SW 1271 (cell line): ENCODE measurements at places on chromosomes 7 and 10.

- no peak for DNase-seq
These were observed 221.5 kb upstream of the CELF2 start for GRCh38 chr10:10796061-10796773.

DNA sequence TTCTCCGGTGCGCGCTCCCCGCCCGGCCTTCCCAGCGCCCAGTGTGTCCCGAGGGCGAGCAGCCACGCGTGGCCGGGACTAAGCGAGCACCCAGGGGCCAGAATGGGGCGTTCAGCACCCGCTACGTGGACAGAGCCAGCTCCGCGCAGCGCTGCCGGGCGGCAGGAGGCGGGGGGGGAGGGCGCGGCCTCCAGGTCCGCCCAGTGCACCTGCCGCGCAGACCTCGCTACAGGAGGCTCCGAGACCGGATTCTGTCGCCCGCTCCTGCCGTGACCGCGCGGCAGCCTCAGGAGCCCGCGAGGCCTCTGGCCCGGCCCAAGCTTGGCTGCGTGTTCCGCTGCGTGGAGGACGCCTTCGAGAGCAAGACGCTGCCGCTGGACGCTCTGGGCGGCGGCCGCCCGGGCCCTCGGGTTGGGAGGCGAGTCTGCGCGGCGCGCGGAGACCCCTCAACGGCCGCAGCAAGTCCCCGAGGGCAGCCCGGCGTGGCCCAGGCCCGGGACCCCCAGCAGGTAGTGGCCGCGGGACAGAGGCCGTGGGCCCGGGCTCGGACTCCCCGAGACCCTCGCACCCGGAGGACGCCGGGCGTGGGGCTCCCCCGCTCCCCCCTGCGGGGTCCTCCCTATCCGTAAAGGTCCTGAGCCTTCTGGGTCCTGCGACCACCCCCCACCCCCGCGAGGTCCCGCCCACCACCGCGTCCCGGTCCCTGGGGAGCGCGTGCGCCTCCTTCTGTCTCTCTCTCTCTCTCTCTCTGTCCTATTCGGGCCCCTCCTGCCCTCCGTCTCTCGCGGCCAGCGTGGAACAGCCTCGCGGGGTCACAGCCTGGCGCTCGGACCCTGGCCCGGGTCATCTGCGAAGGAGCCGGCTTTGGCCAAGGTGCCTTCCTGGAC, 904 bp upstream of the DPYSL4 start:
- DNase-seq = no peak

- DNase-seq = peak; percentile 93
These were observed 122.7 kb downstream of the MAD1L1 start for GRCh38 chr7:2109936-2110609.

- no peak for DNase-seq
These were observed 175.8 kb upstream of the KAT6B start for GRCh38 chr10:74650613-74651012.

DNA sequence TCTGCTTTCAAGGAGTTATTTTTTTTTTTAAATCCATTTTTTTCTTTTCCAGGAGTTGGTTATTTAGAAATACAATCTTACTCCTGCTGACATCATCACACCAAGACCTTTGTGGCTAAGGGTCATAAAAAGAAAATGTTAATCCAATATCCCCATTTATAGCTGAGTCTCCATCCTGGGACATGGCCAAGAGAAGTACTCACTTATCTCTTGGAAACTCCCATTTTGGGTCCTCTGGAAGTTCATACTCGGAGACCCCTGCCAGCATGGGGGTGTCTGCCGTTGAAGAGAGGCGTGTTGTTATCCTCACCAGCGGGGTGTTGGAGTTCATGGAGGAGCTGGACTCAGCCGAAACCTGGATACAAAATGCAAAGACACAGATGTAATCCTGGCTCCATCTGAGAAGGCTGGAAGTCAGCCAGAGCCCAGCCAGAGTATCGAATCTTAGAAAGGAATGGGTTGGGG, 94.6 kb downstream of the FGFR2 start:
- DNase-seq = no peak

- no peak for DNase-seq
These were observed 450.3 kb downstream of the PHTF2 start for GRCh38 chr7:78248867-78249266.

DNA sequence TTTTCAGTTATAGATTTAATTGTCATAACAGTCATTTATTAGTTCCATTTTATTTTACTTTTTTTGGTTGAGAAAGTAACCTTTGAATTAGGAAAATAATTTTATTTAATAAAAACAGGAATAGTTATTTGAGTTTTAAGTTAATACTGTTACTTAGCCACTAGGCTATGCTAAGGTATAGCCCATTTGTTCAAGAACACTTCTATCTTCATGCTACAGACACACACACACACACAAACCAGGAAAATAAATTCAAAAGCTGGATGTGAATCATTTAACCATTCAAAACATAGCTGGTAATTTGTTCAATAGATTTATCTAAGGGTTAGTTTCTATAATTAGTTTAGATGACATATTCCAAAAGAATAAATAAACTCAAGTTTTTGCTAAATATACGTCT, 148.4 kb downstream of the RNF133 start:
- no peak for DNase-seq

- DNase-seq = no peak
These were observed 133.6 kb downstream of the CUBN start for GRCh38 chr10:16995867-16996529.

DNA sequence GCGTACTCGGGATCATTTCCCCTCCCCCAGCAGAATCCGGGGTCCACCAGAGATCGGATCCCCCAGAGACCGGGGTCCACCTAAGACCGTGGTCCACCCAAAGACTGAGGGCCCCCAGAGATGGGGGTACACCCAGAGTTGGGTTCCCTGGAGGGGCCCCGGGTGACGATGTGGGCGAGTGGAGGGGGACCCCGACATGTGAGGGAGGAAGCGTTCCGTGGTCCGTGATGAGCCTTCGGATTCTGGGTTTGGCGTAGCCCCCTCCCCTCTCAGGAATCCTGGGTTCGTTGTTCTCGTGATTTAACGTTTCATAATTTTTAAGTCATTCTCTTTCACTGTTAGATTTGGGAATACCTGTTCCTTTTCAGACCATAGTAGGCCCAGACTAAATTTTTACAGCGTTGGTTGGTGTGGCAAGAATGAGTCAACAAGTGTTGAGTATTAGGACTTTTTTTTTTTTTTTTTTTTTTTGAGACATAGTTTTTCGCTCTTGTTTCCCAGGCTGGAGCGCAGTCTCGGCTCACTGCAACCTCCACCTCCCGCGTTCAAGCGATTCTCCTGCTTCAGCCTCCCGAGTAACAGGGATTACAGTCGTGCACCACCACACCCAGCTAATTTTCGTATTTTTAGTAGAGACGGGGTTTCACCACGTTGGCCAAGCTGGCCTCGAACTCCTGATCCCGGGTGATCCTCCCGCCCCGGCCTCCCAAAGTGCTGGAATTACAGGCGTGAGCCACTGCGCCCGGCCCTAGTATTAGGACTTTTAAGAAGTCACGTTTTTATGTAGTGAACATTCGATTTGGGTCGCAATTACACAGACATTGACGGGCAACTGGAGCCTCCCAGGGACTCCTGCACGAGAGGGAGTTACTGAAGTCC, 672 bp downstream of the GTPBP4 start:
- no peak for DNase-seq

DNA sequence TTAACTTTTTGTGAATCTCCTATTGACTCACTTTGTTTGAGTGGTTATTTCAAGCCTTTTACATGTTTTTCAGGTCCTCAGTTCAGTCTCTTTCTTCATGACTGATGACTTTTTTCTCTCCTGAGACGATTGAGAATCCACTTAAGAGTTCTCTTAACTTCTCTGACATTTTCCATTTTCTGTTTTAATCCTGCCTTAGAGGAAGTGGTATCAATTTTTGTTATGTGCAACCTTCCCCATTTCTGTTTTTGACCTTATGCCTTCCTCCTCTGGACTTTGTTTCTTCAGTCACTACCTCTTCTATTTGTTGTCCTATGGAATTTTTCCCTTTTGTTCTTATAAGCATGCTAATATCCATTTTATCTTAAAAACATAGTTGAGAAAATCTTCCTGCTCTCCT, 2.4 kb downstream of the PSMC2 start:
- DNase-seq = no peak

DNA sequence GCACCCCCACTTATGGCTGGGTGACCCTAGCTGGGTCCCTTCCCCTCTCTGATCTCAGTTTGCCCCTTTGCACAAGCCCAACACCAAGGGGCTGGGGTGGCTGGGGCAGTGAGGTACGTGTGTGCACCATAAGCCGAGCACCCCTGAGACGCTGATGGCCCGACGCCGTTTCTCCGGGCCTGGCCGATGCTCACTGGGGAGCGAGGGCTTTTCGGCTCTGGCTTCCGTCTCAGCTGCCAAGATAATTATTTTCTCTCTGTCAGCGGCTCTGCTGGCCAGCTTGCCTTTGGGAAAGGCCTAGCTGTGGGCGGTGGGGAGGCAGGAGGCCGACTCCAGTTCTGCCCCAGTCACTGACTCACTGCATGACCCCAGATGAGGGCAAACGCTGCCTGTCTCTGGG, 91.0 kb downstream of the ZMIZ1 start:
- no peak for DNase-seq

GRCh38 chr7:130179631-130180030, 25.6 kb downstream of the TMEM209 start:
- DNase-seq = no peak

GRCh38 chr7:83996879-83997278, 197.7 kb downstream of the SEMA3A start:
- DNase-seq = no peak
